RKO (cell line): ENCODE measurements at places on chromosomes 13 and 19.

GRCh38 chr19:18475762-18476331 lies 37.9 kb upstream of the ISYNA1 start:
- no peak for DNase-seq

GRCh38 chr19:15640904-15641597 lies 354 bp downstream of the CYP4F3 start:
- no peak for DNase-seq

GRCh38 chr13:63425131-63425530 lies 2009.5 kb upstream of the PCDH20 start:
- no peak for DNase-seq

GRCh38 chr19:22088541-22089144 lies 36.4 kb downstream of the ZNF257 start:
- DNase-seq, result no peak

DNA sequence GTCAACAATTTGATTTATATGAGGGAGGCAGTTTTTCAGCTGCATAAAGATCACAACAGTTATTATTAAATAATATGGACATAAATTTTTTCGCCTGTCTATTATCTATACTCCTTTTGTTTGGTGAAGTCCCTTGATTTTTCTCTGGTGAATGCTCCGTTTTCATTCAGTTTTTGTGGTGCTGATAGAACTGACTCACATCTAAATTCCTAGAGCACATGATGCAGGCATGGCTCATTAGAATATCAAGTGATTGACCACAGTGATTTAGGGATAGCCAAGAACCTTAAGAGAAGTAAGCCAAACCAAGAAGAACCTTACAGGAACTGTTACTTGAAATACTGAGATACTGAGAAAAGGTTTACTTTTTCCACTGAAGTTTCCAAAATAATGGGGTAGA lies 208.9 kb downstream of the PRR20E start:
- DNase-seq, result no peak

DNA sequence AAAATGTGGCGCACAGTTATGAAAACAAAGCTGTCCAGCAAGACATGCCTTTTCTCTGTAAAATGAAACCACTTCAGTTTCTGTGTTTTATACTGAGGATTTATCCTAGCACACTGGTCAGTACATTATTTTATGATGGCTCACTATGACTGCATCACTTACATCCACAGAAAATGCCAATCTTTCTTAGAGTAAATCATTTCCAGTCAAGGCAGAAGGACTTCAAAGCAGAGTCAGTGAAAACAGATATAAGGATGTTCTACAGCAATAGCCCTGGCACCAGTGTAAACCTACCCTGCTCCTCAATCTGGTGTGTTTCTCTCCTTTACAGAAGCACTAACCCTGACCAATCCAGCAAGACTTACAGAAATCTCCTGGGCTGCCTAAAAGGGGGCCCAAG lies 473.5 kb downstream of the GPC6 start:
- no peak for DNase-seq

- DNase-seq, result peak; percentile 49
These were observed 749.4 kb upstream of the SLC10A2 start for GRCh38 chr13:103815619-103816018.

DNA sequence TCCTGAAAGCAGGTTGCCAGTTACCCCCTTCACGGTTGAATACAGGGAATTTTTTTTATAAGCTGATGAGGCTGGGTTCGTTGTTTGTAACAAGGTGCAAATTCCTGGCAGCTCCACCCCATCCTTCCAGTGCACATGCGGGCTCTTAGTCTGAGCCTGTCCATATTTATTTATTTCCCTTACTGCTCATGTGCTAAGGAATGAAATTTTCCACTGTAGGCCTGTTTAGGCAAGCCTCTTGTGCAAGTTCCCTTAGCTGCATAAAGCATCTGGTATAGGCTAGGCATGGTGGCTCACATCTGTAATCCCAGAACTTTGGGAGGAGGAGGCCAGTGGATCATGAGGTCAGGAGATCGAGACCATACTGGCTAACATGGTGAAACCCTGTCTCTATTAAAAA lies 560.9 kb upstream of the PCDH9 start:
- no peak for DNase-seq

DNA sequence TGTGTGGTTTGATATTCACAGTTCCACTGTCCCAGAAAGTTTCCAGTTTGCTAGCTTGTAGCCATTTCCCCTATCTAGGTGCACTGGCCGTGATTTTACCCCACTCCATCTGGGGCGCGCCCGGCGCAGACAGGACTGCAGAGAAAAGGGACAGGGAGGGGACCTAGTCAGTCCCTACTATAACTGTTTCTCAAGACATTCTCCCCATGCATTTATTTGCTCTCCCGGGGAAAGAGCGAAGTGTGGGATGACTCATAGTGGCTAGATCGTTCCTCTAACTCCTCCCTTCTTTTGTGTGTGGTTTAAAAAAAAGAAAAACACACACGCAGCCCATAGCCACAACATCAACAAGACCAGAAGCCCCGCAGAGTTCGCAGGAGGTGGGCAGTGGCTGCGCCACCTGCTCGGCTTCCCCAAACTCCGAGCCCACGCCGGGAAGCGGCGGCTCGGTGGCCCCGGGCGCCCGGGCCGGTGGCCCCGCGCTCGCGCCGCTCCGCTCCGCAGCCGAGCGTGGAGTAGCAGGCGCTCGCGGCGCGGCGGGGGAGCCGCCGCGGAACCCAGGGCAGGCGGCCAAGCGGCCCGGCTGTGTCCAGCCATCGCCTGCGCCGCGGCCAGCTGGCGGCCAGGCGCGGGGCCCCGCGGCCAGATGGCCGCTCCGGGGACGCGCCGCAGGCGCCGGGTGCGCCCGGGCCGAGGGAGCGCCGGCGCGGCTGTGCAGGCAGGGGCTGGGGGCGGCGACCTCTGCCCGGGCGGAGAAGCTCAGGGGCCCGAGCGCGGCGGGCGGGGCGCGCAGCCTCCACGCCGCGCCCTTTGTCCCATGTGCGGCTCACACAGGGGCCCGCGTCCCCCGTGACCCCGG lies 653 bp downstream of the TMTC4 start:
- peak; percentile 84 for DNase-seq

DNA sequence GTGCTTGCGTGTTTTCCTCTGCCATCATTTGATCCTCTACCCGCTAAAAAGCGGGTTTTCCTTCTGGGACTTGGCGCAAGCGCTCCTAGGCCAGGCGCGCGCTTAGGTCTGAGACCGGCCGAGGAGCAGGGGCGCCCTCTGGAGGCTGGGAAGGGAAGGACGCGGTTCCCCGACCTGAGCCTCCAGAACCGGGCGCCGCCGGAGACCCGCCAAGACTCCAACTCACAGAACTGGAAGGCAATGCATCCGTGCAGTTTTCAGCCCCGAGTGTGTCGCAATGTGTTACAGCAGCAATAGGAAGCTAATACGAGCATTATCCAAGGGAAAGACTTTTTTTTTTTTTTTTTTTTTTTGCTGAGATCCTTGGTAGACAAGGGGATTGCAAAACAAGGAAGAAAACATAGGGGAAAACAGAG lies 190.9 kb downstream of the COL4A1 start:
- no peak for DNase-seq

GRCh38 chr13:66074018-66074615 lies 1156.0 kb downstream of the PCDH9 start:
- no peak for DNase-seq
